MV-4-11 (cell line): ENCODE measurements at places on chromosomes 11 and 22.

DNA sequence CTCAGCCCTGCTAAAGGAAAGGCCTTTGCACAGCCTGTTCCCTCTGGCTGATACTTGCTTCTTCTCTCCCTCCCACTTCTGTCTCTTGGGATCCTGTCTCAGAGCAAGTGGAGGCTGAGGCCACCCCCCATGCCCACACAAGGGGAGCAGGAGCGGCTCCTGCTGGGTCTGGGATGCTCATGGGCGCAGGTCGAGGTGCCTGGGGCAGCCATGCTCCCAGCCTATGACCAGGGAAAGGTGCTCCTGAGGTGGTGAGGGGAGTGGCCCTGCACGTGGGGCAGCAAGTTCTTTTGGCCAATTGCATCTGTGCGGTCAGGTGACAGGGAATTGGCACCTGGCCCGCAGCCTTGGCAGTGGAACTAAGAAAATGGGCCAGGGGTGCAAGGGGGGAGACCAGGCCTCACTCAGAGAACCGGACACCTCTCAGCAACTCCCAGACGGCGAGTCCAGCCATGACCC, 1.5 kb downstream of the MAPK11 start:
- DNase-seq = no peak

GRCh38 chr22:48743601-48744282, 1083.9 kb downstream of the BRD1 start:
- DNase-seq = no peak

DNA sequence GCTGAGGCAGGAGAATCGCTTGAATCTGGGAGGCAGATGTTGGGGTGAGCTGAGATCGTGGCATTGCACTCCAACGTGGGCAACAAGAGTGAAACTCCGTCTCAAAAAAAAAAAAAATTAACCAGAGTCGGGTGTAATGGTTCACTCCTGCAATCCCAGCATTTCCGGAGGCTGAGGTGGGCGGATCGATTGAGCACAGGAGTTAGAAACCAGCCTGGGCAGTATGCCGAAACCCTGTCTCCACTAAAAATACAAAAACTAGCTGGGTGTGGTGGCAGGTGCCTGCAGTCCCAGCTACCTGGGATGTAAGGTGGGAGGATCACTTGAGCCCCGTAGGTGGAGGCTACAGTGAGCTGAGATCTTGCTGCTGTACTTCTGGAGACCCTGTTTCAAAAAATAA, 1.5 kb downstream of the RANGAP1 start:
- no peak for DNase-seq

DNA sequence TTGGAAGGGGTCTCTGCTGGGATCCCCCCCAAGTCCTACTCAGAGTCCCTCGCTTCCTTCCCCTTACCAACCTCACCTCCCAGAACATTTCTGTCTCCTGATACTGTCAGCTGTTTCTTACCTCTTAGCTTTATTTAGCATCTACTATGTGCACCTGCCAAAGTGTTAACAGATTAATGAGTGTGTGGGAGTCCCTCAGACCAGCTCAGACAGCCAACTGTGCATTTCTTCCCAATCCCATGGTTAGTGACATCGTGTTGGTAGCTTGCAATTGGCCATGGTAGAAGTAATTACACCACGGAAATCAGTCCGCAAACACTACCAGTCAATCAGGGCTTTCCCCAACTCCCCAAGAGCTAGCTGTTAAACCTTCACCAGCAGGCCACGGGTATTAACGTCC, 150.6 kb downstream of the DSCAML1 start:
- no peak for DNase-seq

DNA sequence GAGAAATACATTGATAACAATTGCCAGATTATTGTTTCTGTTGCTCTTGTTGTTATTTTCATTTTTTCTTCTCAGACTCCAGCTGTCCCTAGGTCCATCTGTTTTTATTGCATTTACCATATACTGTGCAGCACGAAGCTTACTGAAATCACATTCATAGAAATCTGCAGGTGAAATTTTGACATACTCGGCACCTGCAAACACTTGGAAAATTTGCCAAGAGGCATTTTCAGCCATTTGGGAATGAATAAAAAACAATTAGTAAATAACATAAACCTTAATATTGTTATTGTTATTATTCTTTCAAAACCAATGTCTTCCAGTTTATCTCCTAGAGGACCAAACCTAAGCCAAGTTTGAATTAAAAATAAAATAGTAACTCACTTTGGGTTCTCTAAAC, 2357.2 kb downstream of the LRRC4C start:
- DNase-seq = no peak

- DNase-seq = no peak
Measured at GRCh38 chr11:44382656-44383240, 72.8 kb upstream of the ALX4 start.

DNA sequence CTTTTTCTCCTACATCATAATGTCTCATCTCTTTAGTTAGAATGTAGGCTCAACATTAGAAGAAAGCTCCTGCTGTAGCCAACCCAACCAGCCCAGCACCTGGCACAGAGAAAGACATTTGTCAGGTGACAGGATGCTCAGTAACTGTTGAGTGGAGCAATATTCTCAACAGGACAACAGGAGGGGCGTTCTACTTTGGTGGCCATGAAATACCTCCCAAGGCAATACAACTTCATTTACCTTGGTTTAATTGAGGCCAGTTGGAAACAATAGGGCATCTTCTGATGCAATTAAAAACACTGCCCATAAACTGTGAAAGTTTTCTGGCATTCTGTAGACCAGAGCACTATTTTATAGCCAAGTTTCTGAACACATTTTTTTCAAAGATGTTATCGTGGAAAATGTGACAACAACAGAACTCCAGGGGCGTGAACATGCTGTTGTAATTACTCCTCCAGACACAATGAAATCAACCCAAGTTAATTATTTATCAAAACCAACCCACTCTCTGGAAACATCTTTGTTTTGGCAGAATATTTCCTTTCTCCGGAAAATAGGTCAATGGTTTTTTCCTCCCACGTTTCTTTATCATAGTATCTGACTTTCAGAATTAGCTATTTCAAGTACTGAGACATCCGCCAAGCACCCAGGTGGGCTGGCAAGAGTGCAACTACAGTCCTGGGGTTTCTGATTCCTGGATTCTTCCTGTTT, 538.1 kb downstream of the SOX6 start:
- DNase-seq = no peak

- no peak for DNase-seq
Measured at GRCh38 chr11:92397221-92397755, 172.7 kb downstream of the FAT3 start.

- DNase-seq = no peak
Measured at GRCh38 chr11:119734788-119735187, 5.8 kb upstream of the NECTIN1 start.

DNA sequence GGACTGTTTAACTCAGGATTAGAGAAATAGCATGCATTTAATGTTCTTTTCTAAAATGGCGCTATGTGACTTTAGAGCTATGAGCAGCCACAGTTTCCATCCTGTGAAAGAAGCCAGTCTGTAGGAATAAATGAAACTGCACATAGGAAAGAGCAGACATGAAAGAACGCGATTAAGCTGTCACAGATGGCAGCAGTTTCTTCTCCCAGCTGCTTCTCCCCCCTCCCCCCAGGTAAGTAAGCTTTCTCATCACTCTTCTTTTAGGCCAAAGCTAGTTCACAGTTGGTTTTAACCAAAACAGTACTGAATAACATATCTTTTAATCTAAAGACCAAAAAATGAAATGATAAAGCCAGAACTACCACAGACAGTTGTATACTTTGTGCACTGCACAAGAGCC, 266.4 kb downstream of the KCNA4 start:
- no peak for DNase-seq

GRCh38 chr22:20238901-20239675, 29.0 kb downstream of the RTN4R start:
- DNase-seq = no peak

GRCh38 chr11:78453140-78453935, 35.7 kb upstream of the GAB2 start:
- peak; percentile 9 for DNase-seq

DNA sequence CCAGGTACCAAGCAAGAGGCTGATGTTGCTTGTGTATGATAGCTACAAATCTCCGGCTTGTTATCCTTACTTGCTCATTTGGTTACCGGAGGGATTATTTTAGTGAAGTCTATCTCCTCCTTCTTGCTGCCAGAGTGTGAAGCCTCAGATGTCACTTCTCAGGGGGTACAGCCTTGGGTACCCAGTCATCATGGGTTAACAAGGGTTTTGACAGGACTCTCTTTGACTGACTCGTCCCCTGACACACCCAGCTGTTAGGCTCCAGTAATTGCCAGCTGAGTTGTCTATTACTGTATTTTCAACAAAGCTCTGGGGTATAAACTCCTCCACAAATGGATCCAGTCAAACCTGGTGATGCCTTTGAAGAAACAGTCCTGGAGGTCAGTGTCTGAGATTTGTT, 11.9 kb upstream of the PELI3 start:
- DNase-seq = no peak

GRCh38 chr22:29044657-29045176, 16.9 kb downstream of the C22orf31 start:
- no peak for DNase-seq

DNA sequence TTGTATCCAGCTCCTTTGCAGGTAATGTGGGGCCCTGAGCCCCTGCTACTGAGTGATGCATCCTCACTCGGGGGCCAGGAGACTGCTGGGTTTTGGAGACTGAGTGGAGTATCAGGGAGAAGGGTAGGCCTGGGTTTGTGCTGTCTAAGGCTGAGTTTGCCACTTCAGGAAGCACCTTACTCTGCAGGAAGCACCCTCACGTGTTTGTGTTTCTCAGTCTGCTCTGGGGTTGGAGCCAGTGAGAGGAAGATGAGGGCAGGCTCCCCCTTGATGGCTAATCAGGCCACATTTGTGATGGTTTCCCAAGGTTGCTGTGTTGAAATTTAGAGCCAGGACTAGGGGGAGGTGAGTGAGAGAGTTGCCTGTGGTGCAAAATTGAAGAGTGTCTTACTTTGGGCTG, 13.7 kb upstream of the THY1 start:
- no peak for DNase-seq

DNA sequence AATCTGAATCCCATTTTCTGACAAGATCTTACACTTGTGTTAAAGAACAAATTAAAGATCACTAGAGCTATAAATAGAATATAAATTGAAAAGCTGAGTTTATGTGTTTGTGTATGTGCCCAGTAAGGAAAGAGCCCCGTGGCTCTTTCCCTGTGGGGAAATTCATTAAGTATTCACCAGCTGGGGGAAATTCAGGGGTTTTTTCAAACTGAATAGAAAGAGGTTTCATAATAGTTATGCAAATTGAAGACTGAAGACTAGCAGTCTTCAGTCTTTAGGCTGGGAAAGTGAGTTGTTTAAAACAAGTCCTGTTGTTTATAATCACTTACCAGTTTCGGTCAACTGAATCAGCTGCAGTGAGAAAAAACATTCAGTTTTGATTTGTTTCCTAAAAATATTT, 11.3 kb upstream of the MS4A7 start:
- DNase-seq = peak; percentile 60

DNA sequence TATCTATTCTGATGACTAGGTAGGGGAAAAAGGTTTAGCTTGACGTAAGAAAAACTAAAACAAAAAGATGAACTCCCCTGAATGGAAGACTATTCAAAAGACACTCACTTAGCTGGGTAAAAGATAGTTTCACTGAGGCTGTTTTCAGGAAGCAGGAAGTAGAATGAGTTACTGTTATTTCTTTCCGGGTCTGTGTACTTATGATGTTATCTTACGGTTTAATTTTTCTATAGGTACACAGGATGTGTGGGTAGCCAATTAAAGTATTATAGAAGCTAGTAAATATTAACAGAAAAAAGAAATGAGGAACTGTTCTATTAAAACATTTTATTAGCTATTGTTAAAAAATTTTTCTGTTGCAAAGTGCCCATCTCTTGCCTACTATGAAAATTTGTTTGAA, 45.8 kb upstream of the MMP7 start:
- no peak for DNase-seq

GRCh38 chr11:120781486-120782120, 242.3 kb upstream of the TBCEL start:
- DNase-seq = no peak

GRCh38 chr11:108662700-108663099, 2.2 kb upstream of the DDX10 start:
- DNase-seq = no peak

DNA sequence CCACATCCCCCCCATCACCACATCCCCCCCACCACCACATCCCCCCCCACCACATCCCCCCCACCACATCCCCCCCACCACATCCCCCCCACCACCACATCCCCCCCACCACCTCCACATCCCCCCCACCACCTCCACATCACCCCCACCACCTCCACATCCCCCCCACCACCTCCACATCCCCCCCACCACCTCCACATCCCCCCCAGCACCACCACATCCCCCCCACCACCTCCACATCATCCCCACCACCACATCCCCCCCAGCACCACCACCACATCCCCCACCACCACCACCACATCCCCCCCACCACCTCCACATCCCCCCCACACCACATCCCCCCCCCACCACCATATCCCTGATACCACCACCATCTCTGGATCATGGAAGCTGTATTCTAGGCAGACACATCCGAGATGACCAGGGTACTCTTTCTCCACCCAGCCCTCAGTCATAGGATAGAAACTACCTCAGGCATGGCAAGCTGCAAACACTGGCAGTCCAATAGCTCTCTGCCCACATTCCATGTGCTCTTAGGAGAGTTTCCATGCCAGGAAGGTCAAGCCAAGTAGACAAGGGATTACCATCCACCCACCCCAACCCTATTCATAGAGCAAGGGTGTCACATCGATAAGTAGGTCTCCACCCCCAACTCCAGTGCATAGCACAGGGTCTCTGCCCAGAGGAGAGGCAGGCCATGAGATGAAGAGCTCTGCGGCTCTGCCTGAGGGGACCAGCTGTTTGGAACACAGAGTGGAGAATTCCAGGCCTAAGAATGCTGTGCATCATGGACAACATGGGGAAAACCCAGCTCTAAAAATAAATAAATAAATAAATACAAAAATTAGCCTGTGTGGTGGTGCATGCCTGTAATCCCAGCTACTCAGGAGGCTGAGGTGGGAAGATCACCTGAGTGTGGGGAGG, 33.0 kb upstream of the TEAD1 start:
- no peak for DNase-seq

DNA sequence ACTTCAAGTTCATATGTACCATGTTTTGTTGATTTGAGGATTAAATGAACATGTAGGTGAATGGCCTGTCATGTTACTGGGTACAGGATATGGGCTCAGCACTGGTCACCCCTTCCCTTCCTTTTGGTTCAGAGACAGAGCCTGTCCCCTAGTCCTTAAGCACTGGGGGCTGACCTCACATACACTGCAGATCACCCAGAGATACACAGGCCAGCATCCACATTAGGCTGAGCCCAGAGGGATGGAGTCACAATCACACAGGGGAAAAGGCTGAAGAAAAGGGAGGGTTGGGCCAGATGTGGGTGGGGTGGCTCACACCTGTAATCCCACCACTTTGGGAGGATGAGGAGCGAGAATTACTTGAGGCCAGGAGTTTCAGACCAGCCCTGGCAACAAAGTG, 62.3 kb downstream of the IGLL5 start:
- no peak for DNase-seq

- DNase-seq = no peak
Measured at GRCh38 chr11:73219396-73220285, 1.6 kb downstream of the P2RY2 start.

- DNase-seq = no peak
Measured at GRCh38 chr11:129943036-129943435, 47.7 kb upstream of the NFRKB start.

- no peak for DNase-seq
Measured at GRCh38 chr22:35978889-35979288, 49.7 kb downstream of the RBFOX2 start.

- peak; percentile 30 for DNase-seq
Measured at GRCh38 chr22:32378707-32379272, 21.1 kb downstream of the RFPL3 start.

- peak; percentile 98 for DNase-seq
Measured at GRCh38 chr11:35083431-35084238, 55.3 kb upstream of the CD44 start.
